ENCODE measurements at places on chromosomes 3 and 15.
A peak's percentile ranks its signal among the peaks of the same experiment; 100 is the strongest.

DNA sequence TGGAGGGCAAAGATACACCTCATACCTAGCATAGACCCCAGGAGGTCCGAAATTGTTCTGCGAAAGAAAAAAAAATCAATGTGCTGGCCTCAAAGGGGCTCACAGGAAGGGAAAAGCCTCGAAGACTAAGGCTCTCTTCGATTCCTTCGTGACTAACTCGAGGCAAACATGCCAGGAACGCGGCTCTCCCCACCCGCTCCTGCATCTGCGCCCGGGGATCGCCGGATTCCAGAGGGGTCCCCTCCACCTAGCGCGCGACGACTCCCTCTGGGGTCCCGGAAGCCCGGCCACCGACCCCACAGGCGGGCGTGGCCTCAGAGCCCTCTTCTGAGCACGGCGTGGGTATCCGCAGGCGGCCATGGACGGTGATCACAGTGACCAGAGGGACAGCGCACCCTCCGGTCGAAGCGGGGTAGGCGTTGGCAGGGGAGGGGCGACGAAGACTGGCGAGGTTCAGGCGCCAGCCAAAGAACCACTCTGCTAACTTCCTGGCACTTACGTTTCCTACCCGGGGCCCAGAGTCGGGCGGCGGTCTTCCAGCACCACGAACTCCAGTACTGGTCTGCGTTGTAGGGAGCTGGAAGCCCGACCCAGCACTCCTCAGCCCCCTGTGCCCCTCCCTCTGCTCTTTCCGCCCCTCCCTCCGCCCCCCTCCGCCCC, 515 bp upstream of the EIF3J start:
- peak; percentile 51 for DNase-seq

GRCh38 chr3:196423044-196423781, 9.0 kb downstream of the UBXN7 start:
- peak; percentile 79 for DNase-seq

GRCh38 chr15:66724732-66725463, 22.9 kb downstream of the SMAD6 start:
- DNase-seq, result no peak

- DNase-seq, result peak; percentile 46
Observed at GRCh38 chr15:90300988-90301706, 35.7 kb downstream of the NGRN start.

DNA sequence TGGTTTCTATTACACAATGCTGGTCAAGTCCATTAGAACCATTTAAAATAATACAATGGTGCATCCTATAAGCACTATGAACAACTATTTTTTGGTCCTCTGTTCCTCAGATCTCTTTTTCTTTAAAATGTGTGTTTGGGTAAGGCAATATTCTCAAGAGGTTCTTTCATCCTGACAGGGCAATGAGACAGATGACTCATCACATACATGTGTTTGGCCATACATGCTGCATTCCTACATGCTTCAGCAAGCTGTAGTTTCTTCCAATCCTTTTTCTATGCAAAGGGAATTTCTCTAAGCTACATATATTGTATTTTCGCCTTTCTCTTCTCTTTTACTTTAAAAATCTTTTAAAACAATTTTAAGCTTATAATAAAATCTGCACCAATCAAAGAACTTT, 52.7 kb downstream of the OTOL1 start:
- no peak for DNase-seq

- DNase-seq, result no peak
Observed at GRCh38 chr3:1139071-1139470, 46.2 kb downstream of the CNTN6 start.

DNA sequence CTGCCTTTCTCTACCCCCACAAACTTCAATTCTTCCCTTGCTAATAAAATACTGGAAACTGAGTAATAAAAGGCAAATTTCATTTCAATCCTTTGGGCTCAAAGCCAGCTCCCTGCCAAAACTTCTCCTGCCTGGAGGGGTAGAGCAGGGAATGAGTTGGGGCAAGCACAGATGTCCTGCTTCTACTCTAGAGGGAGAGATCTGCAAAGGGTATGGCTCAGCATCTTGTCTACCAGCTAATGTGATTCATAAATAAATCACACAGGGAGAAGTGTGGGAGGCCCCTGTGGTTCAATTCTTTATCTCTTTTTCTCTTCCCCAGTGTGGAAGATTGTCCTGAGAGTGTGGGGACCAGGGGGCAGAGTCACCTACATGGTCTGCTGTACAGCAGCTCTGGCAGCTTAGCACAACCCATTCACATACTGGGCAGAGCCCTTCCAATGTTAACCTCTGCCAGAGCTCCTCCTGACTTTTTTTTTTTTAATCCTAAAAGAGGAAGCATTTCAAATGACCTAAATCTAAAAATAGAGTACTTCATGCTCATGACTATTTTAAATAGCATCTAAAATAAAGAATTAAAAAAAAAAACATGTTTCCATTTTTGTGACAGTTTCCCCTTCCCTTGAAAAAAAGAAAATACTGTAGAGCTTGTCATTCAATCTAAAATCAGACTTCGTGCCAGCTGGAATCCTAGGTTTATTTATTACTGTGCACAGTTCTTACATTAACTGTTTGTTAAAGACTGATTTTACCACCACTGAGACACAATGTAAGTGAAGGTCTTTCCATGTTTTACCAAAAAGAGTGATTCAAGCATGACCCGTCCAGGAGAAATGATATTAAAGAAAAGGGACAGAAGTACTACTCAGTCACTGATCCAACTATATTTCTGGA, 1083.7 kb upstream of the CFAP20DC start:
- no peak for DNase-seq

DNA sequence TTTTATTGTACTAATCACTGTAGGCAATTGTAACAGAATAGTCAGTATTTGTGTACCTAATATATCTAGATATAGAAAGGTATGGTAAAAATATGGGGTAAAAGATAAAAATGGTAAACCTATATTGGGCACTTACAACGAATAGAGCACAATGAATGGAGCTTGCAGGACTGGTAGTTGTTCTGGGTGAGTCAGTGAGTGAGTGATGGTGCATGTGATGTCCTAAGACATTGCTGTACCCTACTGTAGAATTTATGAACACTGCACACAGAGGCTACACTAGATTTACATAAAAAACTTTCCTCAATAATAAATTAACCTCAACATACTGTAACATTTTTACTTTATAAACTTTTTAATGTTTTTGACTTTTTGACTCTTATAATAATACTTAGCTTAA, 274.3 kb upstream of the PPP2R3A start:
- no peak for DNase-seq

DNA sequence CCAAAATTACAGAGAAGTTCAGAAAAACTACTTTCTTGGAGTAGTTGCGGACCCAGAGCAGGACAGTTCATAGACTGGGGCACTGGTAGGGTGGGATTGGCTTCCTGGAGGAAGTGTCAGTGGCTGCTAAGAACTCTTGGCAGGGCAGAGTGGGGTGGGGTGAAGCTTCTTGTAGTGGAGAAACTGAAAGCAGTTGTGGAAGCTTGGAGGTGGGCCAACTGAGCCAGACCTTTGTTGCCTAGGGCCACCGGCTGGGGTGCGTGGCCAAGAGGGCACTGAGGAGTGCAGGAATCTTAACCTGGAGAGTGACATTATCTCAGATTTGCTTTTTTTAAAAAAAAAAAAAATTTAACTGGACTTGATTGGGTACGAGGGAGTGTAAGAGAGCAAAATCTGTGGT, 3.1 kb downstream of the KAT2B start:
- DNase-seq, result peak; percentile 54

DNA sequence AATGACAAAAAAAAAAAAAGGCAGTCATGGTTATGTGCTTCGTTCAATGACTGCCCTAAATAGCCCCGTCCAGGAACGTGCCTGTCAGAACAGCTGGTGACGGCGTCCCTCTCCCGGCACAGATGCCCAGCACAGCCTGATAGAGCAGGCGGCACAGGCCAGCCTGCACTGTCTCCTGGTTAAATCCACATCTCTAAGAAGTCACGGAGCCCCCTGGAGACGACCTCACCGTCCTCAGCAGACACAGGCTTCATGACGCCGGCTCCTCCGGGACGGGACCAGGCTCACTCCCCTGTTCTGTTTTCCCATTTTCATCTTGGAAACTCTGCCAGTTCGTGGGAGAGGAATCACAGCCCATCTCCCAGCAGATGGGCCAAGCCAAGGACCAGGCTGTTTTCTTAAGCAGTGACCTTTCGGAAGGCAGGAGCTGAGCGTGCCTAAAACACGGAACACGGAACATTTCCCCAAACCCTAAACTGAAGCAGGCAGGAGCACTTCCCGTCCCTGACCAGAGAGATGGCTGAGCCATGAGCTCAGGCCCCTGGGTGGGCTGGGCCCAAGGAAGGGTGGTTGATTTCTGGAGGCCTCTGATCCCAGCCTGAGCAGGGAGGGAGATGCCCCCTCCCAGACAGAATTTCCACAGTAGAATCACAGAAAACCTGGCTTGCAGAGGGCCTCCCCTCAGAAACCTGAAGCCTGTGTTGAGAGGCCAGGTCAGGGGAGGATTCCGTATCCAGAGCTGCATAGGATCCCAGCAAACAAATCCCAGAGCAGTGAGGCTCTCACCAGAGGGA, 35.9 kb downstream of the ADCY5 start:
- no peak for DNase-seq

GRCh38 chr15:38707802-38708671, 143.4 kb upstream of the RASGRP1 start:
- DNase-seq, result peak; percentile 76

DNA sequence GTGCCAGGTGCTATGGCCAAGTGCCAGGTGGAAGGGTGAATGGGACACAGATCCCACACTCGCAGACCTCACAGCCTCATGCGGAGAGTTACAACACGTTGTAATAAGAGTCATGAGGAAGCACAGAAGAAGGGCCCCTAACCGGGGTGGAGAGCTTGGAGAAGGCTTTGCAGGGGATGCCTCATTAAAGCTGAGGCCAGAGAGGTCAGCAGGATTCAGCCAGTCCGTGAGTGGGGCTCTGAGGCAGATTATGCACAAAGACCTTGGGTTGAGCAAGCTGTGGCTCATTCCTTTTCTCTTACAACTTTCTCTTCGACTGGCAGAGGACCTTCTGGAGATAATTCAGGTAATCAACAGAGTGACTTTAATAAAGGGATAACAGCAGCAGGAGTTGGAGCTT, 65.3 kb upstream of the SNRK start:
- DNase-seq, result no peak

DNA sequence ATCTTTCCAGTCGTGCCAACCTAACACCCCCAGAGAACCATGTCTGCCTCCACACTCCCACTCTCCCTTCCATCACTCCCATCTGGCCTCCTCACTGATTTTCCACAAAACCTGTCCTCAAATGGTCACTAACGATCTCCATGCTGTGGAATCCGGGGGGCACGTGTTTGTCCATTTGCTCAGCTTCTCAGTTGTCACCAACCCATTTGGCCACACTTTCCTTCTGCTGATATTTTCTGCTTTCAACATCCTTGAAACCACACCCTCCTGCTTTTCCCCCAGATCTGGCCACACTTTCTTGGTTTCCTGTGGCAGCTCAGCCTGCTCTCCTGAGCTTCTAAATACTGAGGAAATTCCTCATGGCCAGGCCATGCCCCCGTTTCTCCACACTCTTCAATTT, 257.2 kb upstream of the NSMCE3 start:
- DNase-seq, result no peak

GRCh38 chr3:193693774-193694173, 100.8 kb downstream of the OPA1 start:
- DNase-seq, result no peak

DNA sequence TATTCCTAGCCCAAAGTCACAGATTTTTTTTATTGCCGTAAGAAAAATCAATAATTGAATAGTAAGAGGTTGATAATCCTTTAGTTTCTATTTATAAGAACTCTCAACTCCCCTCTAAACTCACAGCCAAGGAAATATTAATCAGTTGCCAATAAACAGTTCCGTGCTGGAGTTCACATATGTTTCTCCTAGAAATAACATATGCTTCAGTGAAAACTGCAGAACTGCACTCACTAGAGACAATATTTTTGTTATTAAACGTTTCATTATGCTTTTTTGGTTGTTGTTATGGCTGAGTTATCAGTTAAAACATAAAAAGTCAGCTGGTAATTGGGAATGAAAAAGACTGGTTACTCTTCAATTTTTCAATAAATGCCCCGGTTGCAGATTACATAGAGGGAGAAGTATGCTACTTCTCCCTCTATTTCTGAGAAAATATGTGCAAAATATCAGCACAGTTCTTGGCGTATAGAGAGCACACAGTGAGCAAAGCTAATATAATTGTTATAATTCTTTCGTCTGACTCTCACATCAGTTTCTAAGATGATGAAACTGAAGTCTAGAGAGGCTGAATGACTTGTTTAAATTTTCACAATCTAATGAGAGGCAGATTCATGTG, 781.2 kb upstream of the GRM7 start:
- no peak for DNase-seq

DNA sequence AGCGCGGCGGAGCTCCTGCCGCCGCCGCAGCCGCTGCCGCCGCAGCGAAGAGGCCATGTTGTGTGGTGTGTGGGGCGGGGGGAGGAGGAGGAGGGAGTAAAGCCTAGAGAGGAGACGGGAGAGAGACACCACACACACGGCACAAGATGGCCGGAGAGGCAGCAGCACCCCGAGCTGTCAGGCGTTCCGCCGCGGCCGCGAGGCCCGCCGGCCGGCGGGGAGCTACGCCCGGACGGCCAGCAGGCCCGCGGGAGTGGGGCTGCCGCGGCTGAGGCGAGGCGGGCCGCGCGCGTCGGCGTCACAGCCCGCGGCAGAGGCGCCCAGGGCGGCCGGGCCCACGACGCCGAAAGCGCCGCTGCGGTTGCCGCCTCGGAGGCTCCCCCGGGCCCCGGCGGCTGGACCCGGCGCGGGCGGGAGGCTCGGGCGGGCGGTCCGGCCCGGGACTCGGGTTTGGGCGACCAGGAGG, 17.4 kb upstream of the CHD2 start:
- DNase-seq, result no peak

DNA sequence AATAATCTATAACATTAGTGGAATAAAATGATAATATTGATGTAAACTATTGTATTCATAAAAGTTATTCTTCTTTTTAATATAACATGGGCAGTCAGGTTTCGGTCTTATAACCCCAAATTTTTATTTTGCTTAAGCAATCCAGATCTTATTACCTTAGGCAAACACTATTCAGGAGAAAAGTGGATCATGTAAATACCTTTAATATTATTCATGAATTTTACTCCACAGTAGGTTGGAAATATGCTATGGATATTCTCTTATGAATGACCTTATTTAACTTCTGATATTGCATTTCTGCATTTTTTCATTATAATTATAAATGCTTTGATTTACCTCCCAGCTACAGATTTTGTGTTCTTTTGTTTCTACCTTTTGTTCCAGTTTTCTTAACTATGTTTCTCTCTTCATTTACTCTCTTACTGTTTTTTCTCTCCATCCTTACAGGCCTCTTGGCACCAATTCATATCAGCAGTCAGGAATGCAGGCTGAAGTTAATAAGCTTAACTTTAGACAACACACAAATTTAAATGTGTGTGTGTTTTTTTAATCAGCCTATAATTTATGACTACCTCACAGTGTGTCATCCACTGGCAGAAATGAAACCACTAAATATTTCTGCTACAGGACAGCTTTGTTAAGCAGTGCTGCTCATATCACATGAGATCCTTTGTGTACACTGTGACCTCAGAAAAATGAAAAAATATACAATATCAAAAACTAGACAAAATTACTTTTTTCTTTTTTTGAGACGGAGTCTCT, 111.0 kb downstream of the NSUN3 start:
- no peak for DNase-seq
